ENCODE measurements at places on chromosomes 5 and 9.
A peak's percentile ranks its signal among the peaks of the same experiment; 100 is the strongest.

GRCh38 chr5:168244838-168245559 lies 46.4 kb upstream of the WWC1 start:
- no peak for DNase-seq

GRCh38 chr9:117151716-117152115 lies 263.1 kb downstream of the ASTN2 start:
- DNase-seq = no peak

- no peak for DNase-seq
These were observed 4.6 kb downstream of the ZNF367 start for GRCh38 chr9:96413302-96414221.

DNA sequence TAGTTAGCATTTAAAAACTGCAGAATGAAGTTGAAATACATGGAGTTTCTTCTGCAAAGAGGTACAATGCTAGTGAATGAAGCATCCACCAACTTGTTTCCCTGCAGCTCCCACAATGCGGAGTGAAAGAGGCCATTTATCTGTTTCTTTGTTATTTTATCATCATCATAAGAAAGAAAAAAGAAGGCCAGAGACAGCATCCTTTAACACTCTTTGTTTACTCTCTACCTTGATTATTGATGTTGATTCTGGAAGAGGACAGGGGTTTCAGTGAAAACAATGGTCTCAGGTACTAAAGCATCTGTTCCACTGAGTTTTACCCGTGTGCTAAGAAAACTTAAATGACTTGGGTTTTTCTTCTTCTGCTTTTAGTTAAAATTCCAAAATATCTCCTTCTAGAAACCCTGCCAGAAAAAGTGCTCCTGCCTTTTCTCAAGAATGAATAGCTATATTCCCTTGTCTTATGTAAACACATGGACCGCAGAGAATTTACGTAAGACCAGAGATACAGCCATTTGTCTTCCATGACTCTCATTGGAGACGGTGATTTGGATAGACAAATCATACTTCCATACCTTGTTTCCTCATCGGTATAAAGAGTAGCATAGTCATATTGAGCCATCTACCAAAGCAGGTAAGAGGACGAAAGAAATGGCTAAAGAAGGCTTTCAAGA lies 81.1 kb downstream of the EFNA5 start:
- DNase-seq = no peak

- DNase-seq = no peak
These were observed 32.9 kb downstream of the FGD3 start for GRCh38 chr9:92980085-92980745.

GRCh38 chr5:52007230-52007858 lies 624.1 kb downstream of the ISL1 start:
- peak; percentile 6 for DNase-seq

- no peak for DNase-seq
These were observed 129.4 kb downstream of the EDIL3 start for GRCh38 chr5:84255315-84255714.

DNA sequence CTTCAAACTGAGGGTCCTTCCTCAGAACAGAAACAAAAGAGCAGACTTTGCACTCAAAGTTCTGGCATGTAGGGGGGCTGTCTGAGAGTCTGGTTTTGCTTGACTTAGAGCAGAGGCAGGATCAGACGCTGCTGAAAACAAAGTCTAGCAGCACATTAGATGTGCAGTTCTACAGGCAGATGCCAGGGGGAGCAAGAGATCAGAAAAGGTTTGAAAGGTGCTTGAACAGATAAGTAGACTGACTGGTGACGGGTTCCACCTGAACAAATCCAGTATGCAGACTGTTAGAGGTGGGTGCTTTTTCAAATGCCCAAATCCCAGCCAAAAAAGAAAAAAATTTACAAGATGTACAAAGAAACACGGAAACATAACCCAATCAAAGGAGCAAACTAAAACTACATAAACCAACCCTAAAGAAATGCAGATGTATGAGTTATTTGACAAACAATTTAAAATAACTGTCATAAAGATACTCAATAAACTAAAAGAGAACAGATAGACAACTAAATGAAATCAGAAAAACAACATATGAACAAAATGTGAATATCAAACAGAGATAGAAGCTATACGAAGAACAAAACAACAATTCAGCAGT lies 194.7 kb upstream of the FREM1 start:
- DNase-seq = peak; percentile 7

DNA sequence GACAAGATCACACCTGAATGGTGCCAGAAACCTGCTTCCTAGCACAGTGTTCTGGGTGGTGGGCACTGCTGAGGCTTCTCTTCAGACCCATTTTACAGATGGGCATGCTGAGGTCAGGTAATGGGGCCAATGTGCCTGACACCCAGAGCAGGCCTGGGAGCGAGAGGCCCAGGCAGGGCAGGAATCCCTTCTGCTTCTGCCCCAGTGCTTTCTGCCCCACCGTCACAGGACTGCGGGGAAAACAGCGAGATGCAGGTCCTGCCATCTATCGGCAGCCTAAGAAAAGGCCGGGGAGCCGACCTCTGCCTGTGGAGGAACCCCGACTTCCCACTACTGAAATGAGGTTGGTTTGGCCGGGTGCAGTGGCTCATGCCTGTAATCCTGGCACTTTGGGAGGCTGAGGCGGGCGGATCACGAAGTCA lies 22.8 kb upstream of the RNU6ATAC start:
- DNase-seq = no peak

GRCh38 chr5:206406-206805 lies 11.5 kb downstream of the CCDC127 start:
- DNase-seq = no peak

DNA sequence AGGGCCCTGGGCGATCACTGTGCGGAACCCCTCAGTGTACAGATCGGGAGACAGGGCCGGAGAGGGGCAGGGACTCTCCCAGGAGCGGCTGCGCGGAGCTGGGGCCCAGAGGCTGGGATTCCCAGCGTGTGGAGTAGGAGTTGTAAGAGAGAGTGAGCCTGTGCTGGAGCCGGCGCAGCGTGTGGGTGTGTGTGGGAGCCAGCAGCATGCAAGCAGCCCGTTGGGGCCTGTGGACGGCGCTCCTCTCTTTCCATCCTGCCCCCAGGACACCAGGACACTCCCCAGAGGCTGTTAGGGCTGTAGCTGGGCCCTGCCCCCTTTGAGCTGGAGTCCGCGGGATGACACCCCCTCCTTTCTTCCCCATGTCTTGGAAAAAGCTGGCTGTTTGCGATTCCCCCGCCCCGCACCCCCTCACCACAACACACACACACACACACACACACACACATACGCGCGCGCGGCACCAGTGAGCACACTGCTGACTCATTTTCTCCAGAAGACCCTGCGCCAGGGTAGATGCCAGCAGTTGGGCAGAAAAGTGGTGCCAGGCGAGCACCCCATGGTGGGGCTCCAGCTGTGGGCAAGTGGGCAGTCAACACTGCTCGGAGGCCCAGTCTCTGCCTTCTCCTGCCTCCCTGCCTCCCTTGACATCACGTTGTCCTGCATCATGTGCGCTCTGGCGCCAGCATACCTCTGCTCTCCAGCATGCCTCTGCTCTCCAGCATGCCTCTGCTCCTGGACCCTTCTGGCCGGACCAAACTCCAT lies 1.5 kb downstream of the COL27A1 start:
- DNase-seq = peak; percentile 69

GRCh38 chr9:81682797-81683196 lies 6.5 kb downstream of the TLE1 start:
- DNase-seq = no peak

DNA sequence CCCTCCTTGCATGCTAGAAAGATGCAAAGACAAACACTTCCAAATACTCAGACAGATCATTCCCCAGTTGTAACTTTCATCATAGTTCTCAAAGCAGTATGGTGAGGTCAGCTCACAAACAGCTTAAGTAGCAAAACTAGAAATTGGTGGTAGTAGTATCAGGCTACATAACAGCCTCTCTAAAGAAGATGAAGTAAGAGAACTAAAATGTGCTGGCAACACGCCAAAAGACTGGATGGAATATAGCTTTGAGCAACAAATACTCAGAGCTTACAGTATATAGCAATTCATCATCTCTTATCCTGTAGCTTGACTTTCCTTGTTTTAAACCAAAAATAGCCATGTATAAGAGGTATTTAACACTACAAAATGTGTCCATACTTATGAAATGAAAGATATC lies 7.5 kb downstream of the PFDN1 start:
- DNase-seq = peak; percentile 59

DNA sequence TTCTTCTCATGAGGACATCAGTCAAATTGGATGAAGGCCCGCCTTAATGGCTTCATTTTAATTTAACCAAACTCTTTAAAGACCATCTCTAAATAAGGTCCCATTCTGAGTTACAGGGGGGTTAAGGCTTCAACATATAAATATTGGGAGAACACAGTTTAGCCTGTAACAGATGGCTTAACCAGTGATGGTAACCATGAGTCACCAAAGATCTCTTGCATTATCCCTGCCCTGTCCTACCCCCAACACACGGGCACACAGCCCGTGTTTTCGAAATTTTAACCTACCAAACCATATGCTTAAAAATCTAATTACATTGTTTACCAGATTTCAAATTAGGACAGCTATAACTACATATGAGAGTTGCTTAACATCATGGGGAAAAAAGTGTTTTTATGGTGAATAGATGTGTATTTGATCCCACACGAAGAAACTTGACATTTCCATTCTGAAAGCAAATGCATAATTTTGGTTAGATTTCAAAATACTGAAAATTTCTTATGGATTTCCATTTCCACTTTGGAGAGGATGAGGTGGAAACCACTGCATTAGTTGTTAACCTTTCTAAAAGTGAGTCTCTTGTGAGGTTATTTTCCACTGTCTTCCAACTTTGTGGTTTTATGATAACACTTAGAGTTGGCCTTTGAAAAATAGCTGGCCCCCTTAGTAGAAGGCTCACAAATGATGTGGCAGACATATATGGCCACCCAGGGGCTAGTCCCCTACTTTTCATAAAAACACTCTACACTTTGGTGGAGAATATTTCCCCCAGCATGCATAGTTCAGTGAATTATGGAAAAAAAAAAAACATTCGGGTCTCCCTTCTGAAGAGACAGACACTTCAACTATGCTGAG lies 849.3 kb downstream of the TLE1 start:
- no peak for DNase-seq

DNA sequence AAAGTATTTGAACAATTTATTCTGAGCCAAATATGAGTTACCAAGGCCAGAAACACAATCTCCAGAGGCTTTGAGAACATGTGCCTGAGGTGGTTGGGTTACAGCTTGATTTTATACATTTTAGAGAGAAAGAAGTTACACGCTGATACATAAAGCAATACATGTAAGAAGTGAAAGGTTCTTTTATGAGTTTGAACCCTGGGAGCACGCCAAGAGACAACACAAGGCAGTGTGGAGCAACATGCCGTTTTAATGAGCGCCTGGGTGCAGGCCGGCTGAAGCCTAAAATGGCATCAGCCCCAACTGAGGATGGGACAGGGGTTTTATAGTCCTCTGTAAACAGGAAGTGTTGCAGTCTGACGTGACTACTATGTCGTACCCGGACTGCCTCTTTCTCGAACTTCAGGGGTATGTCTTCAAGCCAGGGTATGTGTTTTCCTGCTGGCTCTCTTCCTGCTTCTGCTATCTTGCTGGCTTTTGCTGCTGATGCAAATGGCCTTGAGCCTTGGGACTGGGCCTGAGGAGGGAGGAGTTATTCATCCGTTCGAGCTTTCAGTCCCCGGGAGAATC lies 193.7 kb downstream of the CYLC2 start:
- no peak for DNase-seq

DNA sequence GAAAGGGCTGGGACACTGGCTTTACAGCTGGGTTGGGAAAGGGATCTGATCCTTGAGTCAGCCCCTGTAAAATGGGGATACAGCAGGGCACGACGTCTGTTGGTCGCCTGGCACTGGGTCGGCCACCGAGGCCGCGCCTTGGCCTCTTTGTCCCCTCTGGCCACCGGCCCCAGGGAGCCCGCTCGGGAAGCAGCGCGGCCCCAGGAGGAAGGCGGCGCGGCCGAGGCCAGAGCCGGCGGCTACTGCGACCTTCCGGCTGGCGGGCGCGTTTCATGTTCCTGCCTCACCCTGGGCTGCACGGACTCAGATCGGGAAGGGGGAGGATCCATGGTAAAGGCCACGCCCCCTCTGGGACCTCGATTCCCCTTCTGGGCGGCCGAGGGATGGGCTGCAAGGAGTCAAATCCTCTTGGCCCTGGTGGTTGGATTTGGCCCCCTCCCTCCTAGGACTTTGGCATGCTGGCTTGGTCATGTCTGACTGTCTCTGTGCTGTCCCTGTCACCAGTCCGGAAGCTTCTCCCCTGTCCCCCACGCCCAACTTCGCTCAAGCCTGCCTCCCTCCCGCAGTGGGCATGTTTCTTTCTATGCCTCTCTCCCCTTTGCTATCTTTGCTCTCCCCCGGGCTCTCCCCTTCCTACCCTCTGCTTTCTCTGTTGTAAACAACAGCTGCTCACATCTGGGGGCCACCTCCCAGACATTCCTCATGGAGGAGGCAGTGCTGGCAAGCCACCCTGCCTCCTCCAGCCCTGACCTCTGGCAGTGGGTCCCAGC lies 25.8 kb downstream of the FPGS start:
- DNase-seq = no peak

DNA sequence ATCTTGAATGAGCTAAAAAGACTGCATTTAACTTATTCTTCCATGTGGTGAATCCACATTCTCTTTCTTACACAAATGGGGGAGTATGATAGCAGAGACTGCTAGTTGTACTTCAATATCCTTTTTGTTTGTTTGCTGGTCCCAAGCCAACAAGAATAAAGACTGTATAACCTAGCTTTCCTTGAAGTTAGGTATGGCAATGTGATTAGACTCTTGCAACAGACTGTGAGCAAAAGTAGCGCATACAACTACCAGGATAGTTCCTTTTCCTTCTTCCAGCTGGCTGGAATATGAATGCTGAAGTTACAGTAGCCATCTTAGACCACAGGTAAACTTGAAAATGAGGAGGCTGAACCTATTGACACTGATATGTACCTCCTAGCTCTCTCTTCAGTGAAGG lies 17.9 kb upstream of the KIF2A start:
- no peak for DNase-seq
